ENCODE measurements at places on chromosomes 7 and 10. TPM values are rescaled to one million over a fixed set of nuclear protein-coding genes. Genes with fewer than 3 reads are reported as not detected.

The TEX36 gene
- not detected for total RNA-seq

The OPN4 gene
- total RNA-seq, result not detected

The LYZL1 gene
- total RNA-seq, result not detected

The TLX1 gene
- total RNA-seq, result not detected

The ZNF365 gene
- total RNA-seq, result 20.2 TPM

The AHR gene
- total RNA-seq, result 62.5 TPM

The ATOH7 gene
- total RNA-seq, result not detected

The WNT8B gene
- total RNA-seq, result 0.29 TPM

The SEMA3C gene
- 28.0 TPM for total RNA-seq

The PYROXD2 gene
- 9.4 TPM for total RNA-seq

The TEX47 gene
- total RNA-seq, result not detected

The MRPL32 gene
- total RNA-seq, result 104 TPM

The NRG3 gene
- total RNA-seq, result not detected

The FGF8 gene
- not detected for total RNA-seq

The ADK gene
- 256 TPM for total RNA-seq

The SVOPL gene
- not detected for total RNA-seq

The ACTR3C gene
- 10.8 TPM for total RNA-seq

The TMEM139 gene
- 5.2 TPM for total RNA-seq

The ZNF804B gene
- not detected for total RNA-seq

The CHAT gene
- not detected for total RNA-seq

The SPAM1 gene
- total RNA-seq, result not detected

The APBB1IP gene
- total RNA-seq, result not detected

The LIPJ gene
- not detected for total RNA-seq

The HTRA1 gene
- total RNA-seq, result 21.3 TPM

The SAMD9 gene
- total RNA-seq, result 3.0 TPM

The RAMP3 gene
- total RNA-seq, result not detected

The CSTF2T gene
- 45.2 TPM for total RNA-seq

The GPNMB gene
- not detected for total RNA-seq

The MCM10 gene
- 16.1 TPM for total RNA-seq

The C7orf57 gene
- total RNA-seq, result not detected

The C1QL3 gene
- not detected for total RNA-seq

The FOXL3 gene
- total RNA-seq, result not detected

The ANKRD30A gene
- total RNA-seq, result 0.12 TPM

The MAD1L1 gene
- 146 TPM for total RNA-seq

The AS3MT gene
- 1.7 TPM for total RNA-seq

The NEUROG3 gene
- total RNA-seq, result not detected

The FAM131B gene
- total RNA-seq, result 6.9 TPM

The MARVELD1 gene
- total RNA-seq, result 25.5 TPM

The TRIL gene
- total RNA-seq, result 0.12 TPM

The ITPRID1 gene
- total RNA-seq, result not detected

The RADIL gene
- total RNA-seq, result 9.3 TPM

The CPN1 gene
- not detected for total RNA-seq

The AKR1C8 gene
- not detected for total RNA-seq

All from PC-3 (cell line).